ENCODE measurements at places on chromosomes 7 and 10. TPM values are rescaled to one million over a fixed set of nuclear protein-coding genes. Genes with fewer than 3 reads are reported as not detected.

Gene NUTM2B
- total RNA-seq, result 1.3 TPM

Gene SAP25
- total RNA-seq, result not detected

GRCh38 chr10:95440756-95441546 lies 120.2 kb downstream of the SORBS1 start:
- DNase-seq, result no peak

DNA sequence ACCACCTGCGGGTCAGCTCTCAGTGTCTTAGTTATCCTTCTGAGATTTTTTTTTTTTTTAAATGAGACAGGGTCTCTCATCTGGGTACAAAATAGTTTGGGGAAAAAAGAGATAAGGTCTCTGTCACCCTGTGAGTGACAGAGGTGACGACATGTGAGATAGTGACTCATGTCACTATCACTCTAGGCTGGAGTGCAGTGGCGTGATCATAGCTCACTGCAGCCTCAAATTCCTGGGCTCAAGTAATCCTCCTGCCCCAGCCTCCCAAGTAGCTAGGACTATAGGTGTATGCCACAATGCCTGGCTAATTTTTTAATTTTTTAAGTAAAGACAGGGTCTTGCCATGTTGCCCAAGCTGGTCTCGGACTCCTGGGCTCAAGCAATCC lies 10.4 kb downstream of the BLVRA start:
- DNase-seq, result no peak

DNA sequence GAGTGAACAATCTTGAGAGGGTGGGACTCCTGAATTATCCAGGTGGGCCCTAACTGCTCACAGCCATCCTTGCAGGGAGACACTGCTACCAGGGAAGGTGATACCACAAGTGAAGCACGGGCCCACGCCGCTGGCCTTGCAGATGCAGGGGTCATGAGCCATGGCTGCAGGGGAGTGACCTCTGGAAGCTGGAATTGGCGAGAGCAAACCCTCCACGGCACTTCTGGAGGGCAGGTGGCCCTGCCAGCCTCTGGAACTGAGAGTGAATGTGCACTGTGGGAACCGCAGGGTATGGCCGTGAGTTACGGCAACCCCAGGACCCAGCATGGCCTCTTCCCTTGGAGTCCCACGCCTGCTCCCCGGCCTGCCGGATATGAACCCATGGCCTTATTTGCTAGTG lies 37.5 kb downstream of the STK32C start:
- no peak for DNase-seq

DNA sequence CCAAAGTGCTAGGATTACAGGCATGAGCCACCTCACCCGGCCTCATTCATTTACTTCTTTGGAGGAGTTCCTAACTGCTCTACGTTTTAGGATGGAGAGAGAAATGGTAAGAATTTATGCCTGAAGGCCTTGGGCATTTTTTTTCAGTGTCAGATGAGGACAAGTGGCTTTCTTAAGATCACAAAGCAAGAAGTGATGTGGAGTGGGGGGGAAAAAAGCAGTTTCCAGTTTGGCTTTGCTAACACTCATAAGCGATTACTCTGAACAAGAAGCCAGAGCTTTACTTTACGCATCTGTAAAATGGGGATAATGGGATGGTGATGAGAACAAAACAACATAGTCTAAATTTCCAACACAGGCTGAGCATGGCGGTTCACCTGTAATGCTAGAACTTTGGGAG lies 2.6 kb upstream of the PPIA start:
- DNase-seq, result no peak

All from cerebellum (tissue), 4 donors.